ENCODE measurements at places on chromosomes 2 and 18.

- no peak for DNase-seq
Observed at GRCh38 chr2:212939777-212940531, 211.5 kb downstream of the IKZF2 start.

- DNase-seq: peak; percentile 64
Observed at GRCh38 chr2:161946489-161947107, 127.4 kb downstream of the DPP4 start.

- no peak for DNase-seq
Observed at GRCh38 chr2:96874198-96874831, 4.4 kb upstream of the SEMA4C start.

GRCh38 chr2:176068419-176068832 lies 15.3 kb downstream of the EVX2 start:
- DNase-seq: no peak

DNA sequence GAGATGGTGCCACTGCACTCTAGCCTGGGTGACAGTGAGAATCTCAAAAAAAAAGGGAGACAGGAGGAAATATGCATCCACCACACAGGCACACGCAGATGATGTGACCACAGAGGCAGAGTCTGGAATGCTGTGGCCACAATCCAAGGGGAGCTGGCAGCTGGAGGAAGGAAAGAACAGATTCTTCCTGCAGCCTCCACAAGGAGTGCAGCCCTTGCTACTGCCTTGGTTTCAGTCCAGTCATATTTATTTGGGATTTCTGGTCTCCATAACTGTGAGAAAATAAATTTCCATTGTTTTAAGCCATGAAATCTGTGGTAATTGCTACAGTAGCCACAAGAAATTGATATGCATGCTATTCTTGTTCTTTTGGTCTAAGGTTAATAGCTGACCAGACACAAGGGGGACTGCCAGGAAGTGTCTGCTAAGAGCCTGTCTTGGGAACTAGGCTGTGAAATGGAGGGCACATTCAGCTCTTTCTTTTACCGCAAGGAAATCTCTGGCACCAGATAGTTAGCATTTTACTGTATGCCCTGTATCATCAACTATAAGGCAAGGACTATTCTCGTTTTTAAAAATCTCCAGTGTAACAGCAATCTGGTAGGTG lies 133.1 kb upstream of the SEC11C start:
- DNase-seq: no peak

DNA sequence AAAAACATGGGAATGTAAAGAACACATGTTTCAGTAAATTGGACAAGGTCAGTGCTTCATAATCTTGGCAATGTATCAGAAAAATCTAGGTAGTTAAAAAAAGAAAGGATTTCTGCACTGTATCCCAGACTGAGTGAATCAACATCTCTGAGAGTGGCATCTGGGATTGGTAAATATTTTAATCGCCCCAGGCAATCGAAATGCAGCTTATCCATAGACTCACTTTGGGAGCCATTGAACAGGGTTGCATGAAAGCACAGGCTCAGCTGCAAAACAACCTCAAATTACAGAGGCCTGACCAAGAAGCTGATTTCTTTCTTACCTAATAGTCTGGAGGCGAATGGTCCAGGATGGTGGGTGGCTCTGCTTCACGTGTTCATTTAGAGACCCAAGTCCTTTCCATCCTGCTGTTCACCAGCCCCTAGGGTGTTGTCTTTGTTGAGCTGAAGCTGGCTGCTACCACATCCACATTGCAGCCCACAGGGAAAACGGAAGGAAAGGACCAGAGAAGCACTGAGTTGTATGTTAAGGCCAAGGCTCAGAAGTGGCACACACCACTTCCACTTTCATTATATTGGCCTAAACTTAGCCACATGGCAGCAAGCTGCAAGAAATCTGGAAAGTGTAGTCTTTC lies 59.0 kb downstream of the MOGAT1 start:
- no peak for DNase-seq

- no peak for DNase-seq
Observed at GRCh38 chr2:12434630-12435098, 282.1 kb upstream of the TRIB2 start.

DNA sequence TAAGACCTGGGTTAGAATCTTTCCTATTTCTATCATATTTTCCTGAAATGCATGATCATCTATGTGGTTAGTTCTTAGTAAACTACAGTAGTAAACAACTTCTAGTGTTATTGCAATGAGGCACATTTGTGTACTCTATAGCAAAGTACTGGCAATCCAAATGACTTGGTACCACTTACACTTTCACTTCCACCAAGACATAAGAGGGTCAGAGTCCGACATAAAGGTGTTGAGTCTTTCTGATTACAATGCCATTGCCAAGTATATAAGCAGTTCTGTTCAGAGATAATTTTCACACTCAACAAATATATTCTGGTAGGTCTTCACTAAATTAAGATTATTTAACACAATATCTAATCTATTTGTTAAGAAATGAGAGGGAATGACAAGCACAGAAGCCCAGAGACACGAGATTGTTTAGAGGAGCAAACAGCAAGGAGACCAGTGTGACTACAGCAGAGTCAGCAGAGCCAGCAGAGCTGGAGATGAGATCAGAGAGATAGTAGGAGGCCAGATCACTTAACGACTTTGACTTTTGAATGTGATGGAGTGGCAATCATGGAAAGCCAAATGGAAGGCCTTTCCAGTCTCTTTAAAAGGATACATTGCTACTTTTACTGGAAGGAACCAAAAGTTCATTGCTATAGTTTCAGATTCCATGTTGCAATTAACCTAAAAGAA lies 27.5 kb downstream of the SOS1 start:
- DNase-seq: no peak

- DNase-seq: no peak
Observed at GRCh38 chr2:147416099-147416498, 428.7 kb upstream of the ACVR2A start.

GRCh38 chr2:27306573-27307286 lies 1.5 kb downstream of the UCN start:
- DNase-seq: peak; percentile 65

GRCh38 chr2:175037941-175038340 lies 32.8 kb upstream of the CHN1 start:
- DNase-seq: no peak

DNA sequence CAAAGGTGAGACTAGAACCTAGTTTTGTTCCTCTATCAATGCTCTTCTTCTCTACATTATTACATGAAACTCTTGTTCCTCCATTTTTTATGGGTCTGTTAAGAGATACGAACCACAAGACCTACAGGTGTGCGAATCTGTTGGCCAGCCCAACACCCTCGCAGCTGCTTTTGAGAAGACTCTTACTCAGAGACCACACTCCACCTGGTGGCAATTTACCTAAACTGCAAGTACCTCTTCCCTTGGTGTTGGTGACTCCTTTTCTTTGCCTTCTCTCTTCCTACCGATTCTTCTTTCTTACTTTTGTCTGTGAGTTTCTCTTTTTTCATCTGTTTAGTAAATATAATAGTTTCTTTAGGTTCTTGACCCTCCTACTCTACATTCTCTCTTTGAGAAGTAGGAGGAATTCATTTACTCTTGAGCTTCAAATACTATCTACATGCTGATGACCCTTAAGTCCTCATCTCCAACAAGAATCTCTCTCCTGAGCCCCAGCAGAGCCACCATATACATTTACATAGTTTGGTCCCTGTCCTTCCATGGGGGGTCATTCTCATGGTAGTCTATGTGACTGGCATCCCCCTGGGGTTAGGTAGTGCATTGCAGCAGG lies 81.8 kb upstream of the GAREM1 start:
- DNase-seq: peak; percentile 79

- DNase-seq: no peak
Observed at GRCh38 chr2:27572439-27572838, 10.4 kb upstream of the ZNF512 start.

DNA sequence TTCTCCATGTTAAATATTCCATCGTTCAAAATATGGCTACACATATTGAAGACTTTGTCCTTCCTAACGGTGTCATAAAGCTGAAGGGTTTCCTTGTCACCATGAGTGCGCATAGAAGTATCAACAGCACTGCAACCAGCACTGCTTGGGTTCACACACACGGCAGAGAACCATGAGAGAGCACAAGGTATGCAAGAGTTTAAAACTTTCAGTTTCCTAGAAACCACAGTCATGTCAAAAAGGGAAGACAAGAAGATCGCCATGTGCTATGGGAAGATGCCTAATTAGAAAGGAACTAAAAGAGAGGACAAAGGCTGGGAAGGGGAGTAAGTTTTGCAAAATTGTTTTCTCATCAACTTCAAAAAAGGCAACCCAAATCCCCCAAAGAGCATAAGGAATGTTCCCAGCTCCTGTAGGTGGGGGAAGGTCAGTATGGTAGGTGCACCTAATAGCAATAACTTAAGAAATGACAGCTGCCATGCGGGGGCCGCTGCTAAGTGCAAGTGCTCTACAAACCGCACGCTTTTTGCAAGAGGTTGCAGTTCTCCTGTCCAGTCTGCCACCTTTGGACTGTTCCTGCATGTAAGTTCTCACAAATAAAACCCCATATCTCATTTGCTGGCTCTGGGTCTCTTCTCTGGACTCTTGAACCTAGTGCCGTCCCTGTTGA lies 136.8 kb downstream of the TMEM163 start:
- no peak for DNase-seq

GRCh38 chr18:12474876-12475275 lies 67.1 kb downstream of the PRELID3A start:
- DNase-seq: no peak

- no peak for DNase-seq
Observed at GRCh38 chr2:235516257-235516656, 22.4 kb downstream of the AGAP1 start.

GRCh38 chr2:26184121-26184520 lies 11.2 kb downstream of the GAREM2 start:
- DNase-seq: no peak

DNA sequence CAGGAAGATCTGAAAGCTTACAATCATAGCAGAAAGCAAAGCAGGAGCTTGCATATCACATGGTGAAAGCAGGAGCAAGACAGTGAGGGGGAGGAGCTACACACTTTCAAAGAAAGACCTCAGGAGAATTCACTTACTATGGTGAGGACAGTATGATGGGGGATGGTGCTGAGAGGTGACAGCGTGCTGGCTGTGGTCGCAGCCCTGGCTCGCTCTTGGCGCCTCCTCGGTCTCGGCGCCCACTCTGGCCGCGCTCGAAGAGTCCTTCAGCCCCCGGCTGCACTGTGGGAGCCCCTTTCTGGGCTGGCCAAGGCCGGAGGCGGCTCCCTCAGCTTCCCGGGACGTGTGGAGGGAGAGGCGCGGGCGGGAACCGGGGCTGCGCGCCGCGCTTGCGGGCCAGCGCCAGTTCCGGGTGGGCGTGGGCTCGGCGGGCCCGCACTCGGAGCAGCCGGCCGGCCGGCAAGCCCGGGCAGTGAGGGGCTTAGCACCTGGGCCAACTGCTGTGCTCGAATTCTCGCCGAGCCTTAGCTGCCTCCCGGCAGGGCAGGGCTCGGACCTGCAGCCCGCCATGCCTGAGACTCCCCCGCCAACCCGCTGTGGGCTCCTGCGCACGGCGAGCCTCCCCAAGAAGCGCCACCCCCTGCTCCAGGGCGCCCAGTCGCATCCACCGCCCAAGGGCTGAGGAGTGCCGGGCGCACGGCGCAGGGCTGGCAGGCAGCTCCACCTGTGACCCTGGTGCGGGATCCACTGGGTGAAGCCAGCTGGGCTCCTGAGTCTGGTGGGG lies 131.9 kb upstream of the SPATS2L start:
- no peak for DNase-seq

GRCh38 chr18:23386317-23386716 lies 66.8 kb upstream of the RIOK3 start:
- DNase-seq: no peak

- DNase-seq: no peak
Observed at GRCh38 chr2:115163572-115163971, 721.1 kb downstream of the DPP10 start.

DNA sequence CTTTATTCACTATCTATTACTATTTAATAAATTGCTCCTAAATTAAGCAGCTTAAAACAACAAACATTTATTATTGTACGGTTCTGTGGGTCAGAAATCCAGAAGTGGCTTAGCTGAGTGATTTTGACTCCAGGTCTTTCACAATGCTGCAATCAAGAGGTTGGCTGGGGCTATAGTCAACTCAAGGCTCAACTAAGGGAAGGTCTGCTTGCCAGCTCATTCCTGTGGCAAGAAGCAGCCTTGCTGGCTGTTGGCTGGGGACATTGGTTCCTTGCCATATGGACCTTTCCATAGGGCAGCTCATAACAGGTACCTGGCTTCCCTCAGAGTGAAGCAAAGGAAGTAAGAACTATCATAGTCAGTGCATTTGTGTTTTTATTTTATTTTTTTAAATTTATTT lies 5.0 kb upstream of the MRPL19 start:
- no peak for DNase-seq

DNA sequence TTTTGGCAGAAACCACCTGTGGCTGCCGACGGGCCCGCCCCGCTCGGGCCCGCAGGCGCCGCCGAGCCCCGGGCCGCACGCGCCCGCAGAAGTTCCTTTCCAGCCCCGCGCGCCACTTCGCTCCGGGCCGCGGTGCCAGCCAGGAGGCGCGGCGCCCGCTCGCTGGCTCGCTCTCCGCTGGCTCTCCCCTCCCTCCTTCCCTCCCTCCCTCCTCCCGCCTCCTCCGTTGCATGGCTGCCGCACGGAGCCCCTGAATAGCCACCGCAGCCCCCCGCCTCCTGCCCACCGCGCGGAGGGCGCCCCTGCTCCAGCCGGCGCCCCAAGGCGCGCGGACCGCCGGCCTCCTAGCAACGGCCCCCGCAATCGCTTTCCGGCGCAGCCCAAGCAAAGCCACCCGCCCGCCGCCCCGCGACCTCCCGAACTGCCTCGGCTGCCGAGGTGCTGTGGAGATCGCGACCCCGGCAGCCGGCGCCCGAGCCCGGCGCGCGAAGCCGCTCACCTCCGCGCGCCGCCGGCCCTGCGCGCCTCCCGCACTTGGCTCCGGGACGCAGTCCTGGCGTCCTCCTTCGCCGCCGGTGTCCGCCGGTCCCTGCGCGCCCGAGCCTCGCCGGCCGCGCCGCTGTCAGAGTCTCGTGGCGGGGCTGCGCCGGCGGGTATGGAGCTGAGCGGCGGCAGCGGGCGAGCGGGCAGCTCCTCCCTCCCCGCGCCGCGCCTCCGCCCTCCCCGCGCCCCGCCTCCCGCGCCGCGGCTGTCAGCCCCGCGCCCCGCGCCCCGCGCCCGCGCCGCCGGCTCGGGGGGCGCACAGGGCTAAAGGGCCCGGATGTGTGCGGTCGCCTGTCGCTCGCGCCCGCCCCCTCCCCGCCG lies at the start of gene ZBTB7C:
Gene ZBTB7C, minus strand, starts transcription at position 657 of the 864 bp plus-strand sequence.
- peak; percentile 39 for DNase-seq
